ENCODE measurements at places on chromosomes 1 and 21.
A peak's percentile ranks its signal among the peaks of the same experiment; 100 is the strongest.

DNA sequence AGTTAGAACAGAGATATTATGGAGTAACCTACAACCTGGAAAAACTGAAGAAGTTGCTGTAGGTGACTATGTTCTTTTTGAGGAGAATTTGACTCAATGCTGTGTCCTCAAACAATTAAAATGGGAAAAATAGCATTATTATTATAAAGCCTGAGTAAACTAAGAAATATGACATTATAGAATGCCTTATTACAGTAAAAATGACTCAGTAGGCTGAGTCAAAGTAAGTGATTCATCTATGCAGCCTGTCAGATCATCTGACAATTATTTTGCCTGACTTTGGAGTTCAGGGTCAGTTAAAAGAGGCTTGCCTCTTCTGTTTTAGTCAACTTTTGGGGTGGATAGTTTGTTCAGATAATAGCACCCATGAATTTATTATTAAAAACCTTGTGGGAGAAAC, 150.8 kb upstream of the PTGFR start:
- DNase-seq = no peak

DNA sequence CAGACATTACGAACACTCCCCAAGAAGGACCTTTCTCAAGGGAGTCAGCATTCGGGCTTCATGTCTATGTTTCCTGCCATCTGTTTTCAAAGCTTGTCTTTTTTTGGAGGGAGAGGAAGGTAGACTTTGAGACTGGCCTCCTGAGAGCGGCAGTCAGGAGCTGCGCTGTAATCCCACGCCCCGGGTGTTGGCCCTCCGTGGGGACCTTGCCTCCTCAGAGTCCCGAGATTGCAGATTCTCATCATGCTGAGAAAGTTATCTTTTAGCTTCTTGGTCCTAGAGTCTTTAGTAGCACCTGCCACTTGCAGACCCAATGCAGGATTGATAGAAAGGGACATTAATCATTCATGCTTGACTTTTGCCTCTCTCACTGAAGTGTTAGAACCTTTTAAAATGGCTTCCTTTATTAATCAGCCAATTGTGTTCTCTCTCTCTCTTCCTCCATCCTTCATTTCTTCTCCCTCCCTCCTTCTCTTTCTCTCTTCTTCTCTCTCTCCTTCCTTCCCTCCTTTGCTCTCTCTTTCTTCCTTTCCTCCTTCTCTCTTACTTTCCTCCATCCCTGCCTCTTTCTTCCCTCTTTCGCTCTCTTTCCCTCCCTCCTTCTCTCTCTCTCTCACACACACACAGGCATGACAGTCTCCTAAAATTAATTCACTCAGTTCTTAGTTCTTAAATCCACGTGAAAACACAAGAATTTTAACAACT, 25.2 kb upstream of the GNPAT start:
- DNase-seq = no peak

DNA sequence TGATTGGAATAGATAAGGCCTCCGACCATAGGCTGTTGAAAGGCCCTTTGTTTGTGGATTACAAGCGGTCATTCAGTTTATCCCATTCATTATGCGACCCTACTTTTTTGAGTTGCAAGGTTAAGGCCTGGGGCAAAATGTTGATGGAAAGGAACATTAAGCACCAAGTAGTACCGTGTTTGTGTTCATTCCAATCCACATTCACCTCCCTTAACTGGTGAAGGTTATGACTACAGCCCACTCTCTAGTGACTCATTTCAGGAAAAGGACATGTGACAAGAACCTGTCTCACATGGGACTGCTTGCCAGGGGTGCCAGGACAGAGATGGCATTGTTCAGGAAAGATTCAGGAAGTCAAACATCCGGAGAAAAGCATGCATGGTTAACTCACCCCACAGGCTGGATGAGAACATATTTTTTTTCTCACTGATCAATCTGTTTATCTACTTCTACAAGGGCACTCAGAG, 81.6 kb downstream of the CD58 start:
- no peak for DNase-seq

DNA sequence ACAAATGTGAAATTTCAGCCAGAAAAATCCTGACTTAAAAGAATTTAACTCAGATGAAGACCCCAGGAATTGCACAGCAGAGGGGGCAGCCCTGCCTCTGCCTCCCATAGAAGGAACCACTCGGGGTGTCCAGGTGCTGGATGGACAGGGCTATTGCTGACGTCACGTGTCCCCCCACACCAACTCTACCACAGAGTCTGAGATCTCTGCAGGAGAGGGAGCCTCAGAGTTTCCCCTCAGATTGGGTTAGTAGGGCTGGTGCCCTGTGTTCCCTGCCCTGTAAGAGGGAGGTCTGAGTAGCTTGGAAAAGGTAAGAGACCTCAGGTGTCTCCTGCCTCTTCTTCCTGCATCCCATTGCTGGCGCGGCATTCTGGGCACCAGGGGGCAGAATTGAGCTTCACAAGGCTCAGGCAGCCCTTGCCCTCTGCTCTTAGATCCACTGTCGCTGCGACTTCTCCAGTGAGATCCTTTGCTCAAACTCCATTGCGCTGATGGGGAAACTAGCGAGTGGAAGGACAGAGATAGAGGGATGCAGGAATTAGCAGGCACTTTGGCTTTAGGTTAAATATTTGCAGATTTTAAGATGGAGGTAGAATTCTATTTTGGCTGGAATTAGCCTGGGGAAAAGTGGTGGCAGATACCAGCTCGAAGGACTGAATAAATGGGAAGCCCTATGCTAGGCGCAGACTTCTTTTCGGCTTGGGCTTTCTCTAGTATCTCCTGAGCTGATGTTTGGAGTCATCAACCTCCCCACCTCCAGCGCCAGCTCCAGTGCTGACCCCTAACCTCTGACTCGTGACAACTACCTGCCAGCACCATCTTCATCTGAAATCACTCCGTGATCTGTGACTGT, 42.8 kb upstream of the DMBX1 start:
- DNase-seq = peak; percentile 51

GRCh38 chr1:151716771-151717631, at the start of gene CELF3:
Gene CELF3 (minus strand): TSS chr1:151716803. CDS start chr1:151716020, 783 bp downstream.
- no peak for DNase-seq

DNA sequence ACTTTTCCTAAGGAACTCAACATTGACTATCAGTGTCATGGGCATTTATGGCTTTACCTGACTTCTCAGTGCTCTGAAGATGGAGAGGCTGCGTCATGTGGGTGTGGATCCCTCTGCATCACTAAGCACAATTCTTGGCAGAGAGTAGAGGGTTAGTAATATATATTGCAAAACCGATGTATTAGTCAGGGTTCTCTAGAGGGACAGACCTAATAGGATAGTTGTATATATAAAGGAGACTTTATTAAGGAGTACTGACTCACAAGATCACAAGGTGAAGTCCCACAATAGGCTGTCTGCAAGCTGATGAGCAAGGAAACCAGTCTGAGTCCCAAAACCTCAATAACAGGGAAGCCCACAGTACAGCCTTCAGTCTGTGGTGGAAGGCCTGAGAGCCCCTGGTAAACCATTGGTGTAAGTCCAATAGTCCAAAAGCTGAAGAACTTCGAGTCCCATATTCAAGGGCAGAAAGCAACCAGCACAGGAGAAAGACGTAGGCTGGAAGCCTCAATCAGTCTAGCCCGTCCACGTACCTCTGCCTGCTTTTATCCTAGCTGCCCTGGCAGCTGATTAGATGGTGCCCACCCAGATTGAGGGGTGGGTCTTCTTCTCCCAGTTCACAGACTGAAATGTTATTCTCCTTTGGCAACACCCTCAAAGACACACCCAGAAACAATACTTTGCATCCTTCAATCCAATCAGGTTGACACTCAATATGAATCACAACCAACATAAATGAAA, 159.7 kb upstream of the NRIP1 start:
- DNase-seq = no peak

DNA sequence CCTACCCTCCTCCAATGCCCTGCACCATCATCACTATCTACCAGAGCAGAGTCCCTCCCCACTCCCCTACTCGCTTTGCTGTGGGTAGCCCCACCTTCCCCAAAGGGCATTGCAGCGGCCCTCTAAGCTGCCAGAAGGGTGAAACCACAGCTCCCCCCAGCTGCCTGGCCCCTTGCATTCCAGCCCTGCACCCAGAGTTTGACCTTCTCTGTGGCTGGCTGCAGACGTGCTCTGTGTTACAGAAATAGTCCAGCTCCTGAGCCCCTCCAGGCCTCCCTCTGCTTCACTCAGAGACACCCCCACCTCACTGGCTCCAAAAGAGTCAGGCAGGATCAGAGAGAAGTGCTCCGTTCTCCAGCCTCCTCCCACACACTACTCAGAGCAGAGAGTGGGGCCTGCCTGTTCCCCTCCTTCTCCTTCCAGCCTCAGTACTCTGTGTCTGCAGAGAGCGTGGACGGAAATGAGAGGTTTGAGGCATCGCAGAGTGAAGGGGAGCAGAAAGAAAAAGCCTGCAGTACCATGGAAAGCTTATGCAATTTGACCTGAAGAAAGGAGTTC, 63.2 kb downstream of the PLEKHA6 start:
- no peak for DNase-seq

All from T-cell (primary cell).